Central memory CD8-positive, alpha-beta T cell (primary cell): ENCODE measurements at places on chromosomes 2 and 18.

- DNase-seq = no peak
These were observed 239.9 kb downstream of the CYRIA start for GRCh38 chr2:16425462-16426336.

DNA sequence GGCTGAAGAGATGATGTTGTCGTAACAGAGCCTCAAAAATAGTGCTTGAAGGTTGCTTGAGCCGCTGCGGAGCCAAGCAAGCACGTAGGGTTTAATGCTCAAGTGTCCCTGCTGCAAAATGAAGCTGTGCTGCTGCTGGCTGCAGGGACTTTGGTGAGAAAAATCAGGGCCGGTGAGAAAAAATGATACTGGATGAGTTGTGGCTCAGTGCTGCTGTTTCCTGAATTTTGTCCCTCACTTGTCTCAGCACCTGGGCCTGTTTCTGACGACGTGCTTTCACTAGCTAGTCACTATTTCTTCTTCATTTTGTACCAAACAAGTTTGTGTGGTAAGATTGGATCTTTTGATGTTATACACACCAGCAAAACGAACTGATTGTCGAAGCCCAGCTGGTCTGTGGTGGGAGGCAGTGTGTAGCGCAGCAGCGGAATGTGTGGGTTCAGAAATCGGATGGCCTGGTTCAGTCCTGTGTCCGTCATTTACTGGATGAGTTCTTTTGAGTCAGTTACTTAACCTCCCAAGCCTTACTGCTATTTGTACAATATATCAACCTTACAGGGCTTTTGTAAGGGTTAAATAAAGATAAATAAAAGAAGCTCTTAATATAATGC lies 172.8 kb upstream of the FOSL2 start:
- no peak for DNase-seq

DNA sequence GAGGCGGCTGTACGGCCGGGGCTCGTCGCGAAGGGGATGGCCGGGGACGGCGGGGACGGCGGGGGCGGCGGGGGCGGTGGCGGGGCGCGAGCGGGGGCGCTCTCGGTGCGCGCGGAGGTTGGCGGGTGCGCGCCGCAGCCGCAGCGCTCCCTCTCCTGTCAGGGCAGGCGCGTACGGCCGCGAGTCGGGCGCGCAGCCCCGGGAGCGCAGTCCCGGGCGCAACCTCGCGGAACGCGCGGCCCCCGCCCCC lies 296 bp upstream of the GRHL1 start:
- DNase-seq = no peak

GRCh38 chr2:215422676-215423075 lies 13.2 kb downstream of the FN1 start:
- no peak for DNase-seq

DNA sequence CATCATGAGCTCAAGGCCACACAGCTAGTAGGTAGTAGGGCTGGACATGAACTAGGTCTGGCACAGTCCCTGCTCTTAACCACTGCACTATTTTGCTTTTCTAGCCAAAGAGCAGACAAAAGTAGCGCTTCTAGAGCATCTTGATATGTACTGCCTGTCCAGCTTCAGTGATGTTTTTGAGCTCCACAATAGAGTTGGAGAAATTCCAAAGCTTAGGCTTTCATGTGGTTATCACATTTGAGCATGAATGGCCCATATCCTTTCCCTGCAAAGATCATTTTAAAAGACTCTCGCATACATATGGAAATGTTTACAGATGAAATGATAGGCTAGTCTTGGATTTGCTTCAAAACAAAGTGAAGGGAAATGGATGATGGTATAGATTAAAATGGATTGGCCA lies 128.7 kb downstream of the MAP3K20 start:
- DNase-seq = no peak

DNA sequence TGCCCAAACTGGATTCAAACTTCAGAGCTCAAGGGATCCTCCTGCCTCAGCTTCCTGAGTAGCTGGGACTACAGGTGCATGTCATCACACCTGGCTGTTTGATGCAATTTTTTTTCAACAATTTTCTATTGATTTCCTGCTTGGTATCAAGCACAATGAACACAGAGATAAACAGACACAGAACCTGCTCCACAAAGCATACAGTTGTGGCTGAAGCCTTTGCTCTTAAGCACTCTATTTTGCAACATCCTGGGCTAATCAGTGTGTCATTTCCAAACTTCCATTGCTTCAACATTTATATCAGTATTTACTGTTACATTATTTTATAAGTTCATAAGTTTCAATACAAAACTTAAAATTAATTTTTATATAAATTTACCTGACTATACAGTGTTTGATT lies 79.4 kb downstream of the NEB start:
- DNase-seq = no peak
